ENCODE measurements at places on chromosomes 16 and 17.

DNA sequence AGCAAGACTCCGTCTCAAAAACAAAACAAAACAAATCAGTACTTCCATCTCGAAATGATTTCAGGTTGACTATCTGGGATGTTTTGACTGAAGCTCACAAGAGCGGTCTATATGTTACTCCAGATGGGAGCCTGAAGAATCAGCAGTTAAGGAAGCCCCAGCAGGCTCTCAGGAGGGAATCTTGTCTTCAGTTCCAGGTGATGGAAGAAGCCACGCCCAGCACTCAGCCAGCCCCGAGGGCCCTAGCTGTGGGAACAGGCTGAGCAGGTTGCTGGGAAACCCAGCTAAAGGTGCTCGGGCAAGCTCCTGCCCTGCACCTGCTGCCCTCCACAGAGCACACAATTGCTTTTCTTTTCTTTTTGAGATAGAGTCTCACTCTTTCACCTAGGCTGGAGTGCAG is 32.4 kb downstream of the WIPI1 start:
- DNase-seq = peak; percentile 78

GRCh38 chr17:40564883-40565768 is at the start of gene CCR7:
Gene CCR7, minus strand, starts transcription at chr17:40565472. Its CDS starts 63 bp downstream, at chr17:40565409.
- DNase-seq = no peak

DNA sequence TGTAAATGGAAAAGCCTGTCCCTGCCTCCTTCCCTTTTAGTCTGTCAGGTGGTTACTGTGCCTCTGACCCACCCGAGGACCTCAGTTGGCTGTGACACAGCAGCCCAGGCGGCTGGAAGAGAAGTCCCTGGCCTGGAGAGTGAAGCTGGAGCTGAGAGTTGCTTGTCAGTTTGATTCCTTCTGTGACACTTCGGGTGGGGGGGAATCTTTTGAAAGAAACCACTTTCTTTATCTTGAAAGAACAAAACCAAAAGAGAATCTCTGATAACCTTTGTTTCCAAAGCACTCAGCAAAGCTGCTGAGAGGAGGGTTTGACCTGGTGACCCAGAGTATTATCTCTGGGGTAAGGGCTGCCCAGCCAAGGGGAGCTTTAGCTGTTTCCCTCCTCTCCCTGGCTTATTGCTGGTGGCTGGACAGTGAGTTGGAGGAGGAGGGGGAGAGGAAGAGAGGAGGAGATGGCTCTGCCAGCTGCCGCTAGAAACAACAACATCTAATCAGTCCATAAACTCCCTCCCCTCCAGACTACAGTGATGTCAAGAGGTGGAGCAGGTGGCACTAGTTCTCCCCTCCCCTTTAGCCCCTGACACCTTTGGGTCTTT is 34.0 kb downstream of the YPEL2 start:
- DNase-seq = peak; percentile 77

DNA sequence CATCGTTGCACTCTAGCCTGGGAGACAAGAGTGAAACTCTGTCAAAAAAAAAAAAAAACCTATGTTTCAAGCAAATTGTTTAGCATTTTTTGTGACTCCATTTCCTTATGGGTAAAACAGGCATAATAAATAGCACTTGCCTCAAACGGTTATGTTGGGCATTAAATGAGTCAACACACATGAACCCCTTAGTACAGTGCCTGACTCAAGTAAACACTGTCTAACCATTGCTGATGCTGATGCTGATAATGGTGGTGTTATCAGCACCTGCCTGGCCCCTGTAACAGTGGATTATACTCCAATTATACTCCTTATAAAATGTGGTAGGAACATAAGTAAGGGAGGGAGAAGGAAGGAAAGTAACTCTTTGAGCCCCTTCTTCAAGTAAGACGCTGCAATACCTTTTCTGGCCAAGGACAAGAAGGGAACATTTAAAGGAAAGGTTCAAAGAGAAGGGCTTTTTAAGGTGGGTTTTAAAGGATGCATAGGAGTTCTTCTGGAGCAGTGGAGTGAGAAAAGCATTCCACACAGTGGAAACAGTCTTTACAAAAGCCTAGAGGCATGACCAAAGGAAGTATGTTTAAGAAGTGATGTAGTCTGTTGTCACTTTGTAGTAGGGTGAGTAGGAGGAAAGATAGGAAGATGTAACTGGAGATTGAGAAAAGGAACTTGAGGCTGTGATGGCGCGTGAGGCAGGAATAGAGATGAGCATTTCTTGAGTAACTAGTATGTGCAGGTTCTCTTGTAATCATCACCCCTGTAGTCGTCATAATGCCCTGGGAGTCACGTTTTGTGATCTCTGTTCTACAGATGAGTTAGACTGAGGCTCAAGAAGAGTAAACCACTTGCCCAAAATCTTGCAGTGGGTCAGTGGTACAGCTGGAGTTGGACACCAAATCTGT is 4.3 kb downstream of the SCNN1B start:
- no peak for DNase-seq

DNA sequence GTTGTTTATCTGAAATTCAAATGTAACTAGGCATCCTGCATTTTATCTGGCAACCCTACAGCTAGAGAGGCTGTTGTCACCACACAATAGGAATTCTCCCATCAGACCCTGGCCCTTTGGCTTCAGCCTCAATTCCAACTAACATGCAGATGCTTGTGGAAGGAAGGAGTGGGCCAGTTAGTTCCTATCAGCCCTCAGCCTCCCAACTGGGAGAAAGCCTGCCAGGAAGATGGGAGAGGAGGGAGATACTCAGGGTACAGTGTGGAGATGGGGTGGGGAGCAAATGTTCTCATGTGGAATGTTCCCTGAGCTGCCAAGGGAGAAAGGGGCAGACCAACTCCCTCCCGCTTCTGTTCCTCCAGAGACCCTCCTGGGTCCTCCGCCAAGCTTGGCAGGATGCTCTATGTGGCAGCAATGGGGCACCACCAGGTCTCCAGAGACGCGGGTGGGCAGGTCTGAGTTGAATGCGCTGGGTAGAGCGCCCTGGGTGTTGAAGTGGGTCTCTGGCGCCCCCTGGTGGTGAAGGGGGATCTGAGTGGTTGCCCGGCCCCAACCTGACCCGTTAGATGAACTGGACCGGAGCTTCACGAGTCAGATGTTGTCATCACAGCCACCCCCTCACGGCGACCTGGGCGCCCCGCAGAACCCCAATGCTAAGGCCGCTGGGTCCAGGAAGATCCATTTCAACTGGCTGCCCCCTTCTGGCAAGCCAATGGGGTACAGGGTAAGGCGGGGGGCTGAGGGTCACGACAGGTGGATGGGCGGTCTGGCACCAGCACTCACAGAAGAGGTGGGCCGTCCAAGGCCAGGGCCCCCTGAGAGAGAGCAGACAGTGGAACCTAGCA is 15.2 kb downstream of the GALK1 start:
- peak; percentile 22 for DNase-seq

DNA sequence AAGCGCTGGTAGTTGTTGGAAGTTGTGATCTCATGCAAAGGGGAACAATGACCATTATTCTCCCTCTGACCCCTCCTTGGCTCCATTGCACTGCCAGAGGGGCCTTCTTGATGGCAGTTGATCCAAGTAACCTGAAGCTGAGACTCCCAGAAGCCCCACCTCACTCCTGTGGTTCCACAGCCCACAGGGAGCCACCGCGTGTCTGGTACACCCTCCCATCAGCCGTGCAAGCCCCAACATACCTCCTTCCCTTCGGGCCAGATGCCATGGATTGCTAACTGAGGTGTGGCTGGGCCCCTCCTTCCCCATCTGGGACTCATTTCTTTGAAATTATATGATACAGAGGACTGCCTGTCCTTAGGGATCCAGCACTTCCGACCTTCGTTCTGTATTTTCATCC is 17.8 kb downstream of the SAP30BP start:
- no peak for DNase-seq

DNA sequence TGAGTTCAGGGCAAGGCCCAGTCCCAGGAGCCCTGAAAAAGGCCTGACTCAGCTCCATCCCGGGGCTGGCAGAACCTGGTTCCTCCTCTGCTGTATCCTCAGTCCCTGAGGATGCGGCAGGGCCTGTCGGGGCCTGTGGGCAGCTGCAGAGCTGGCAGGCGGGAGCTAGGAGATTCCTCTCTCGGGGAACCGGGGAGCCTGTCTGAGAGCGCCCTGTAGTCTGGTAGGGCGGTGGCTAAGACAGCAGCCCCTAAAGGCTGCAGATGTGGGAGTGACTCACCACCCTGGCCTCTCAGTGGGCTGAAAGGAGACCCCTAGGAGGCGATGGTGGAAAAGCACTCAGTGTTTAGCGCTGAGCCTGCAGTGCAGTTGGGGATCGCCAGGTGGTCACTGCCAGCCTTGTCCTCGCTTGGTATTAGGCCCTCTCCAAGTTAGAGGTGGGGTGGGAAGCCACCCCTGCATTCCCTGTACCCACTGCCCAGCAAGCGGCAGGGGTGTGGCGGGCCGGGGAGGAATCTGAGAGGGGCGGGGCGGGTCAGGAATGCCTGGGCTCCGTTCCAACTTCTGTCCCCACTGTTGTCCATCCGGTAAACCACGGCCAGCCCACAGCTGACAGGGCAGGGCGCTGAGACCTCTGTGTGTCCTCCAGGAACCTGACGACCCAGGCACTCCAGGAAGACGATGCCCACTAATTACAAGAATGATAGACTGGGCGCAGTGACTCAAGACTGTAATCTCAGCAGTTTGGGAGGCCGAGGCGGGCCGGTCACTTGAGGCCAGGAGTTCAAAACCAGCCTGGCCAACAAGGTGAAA is 29.5 kb upstream of the CDH1 start:
- DNase-seq = no peak

- no peak for DNase-seq
Measured at GRCh38 chr16:85027958-85028684, 526 bp downstream of the KIAA0513 start.

DNA sequence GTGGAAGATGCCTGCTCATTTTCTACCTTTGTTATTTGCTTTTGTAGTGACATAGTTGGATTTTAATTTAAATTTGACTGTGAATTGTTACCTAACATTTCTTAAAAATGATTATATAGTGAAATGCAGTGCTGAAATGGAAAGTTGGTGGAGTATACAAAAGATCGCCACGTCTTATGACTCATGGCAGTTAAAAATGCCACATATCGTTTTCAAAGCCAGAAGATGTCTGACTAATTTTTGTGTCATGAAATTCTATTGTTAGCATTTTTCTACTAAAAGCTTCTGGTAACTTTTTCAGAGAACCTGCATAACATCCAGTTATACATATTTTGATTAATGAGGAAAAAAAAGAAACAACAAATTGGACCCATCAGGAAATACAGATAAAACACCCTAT is 20.6 kb downstream of the MAP2K4 start:
- DNase-seq = no peak

DNA sequence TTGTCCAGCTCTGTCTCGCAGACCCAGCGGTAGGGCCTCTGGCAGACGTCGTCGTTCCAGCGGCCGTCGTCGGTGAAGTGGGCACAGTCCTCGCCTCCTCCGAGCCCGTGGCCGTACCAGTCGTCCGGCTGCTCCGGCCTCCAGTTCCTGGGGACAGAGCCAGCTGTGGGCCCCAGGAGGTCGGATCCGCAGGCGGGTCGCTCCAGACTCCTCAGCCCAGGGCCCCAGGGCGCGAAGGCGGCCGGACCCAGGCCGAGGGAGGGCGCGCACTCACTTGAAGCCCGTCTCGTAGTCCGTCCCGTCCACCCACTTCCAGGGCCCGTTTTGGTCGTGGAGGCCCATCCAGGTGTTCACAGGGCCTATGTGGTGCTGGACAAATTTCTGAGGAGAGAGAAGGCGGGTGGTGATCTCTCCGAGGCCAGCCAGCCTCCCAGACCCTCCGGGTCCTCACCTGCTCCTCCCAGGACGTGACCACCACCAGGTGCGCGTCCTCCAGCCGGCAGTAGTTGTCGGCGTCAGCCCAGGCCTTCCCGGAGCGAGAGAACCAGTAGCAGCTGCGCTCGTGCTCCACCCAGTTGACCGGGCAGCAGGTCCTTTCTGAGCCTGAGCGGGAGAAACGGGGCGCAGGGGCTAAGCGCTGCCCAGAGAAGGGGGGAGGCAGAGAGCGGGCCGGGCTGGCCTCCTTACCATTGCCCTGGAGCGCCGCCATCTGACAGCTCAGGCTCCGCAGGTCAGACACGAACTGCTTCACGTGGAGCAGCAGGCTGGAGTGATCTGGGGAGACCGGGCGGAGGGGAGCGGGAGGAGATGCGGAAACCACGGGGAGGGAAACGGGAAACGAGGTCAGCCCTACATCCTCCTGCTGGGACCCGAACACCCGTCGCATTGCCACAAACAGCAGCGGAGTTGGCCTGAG is 5.2 kb downstream of the ASGR1 start:
- DNase-seq = no peak

GRCh38 chr17:8806926-8807550 is 7.9 kb upstream of the MFSD6L start:
- DNase-seq = no peak

- no peak for DNase-seq
Measured at GRCh38 chr17:63066158-63066813, 100.3 kb downstream of the TANC2 start.

GRCh38 chr16:56787167-56787566 is 57.2 kb downstream of the NUP93 start:
- no peak for DNase-seq

- DNase-seq = no peak
Measured at GRCh38 chr16:15988268-15989013, 39.0 kb downstream of the ABCC1 start.

DNA sequence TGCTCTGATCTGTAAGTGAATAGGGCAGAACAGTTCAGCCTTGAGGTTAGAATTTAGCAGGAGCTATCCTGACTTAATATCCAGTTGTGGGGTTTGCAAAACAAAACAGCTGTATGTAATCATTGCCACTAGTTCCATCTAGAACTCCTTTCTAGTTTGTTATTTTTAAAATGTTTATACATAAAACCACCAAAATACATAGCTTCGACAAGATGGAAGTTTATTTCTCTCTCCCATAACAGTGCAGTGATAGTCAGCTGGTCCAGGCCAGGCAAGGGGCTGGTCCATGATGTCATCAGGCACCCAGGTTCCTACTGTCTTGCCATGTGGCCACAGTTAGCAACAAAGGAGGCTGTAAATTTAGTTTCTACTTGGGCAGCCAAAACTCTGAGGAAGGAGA is 10.5 kb upstream of the PLK1 start:
- DNase-seq = no peak
